ENCODE measurements at places on chromosomes 12 and 14.

- H3K27me3 ChIP-seq = no peaks in the 10 kb centered on the region
- no peak overlapping the region for H3K4me3 ChIP-seq
- no peak overlapping the region for H3K27ac ChIP-seq
- H3K36me3 ChIP-seq = no peaks in the 10 kb centered on the region
- H3K4me1 ChIP-seq = no peaks in the 10 kb centered on the region
Observed at GRCh38 chr12:89236237-89236636, 116.1 kb downstream of the DUSP6 start.

DNA sequence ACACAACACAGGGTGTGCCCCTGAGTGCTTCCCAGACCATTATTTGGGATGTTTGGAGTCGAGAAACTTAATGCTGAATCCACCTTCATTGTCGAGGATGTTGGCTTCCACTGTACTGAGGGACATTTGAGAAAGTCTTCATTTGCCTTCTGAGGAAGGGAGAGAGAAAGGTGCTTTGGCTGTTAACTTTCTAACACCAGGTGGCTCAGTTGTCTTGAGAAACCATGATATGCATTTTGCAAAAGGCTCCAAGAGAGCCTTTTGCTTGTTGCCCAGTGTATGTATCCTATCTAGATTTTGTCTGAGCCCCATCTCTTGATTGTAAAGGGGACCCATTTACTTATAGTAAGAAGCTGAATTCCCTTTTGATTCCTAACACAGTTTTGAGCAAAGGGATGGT, 28.6 kb upstream of the NRXN3 start:
- no peaks in the 10 kb centered on the region for H3K36me3 ChIP-seq
- H3K4me3 ChIP-seq = no peak overlapping the region
- no peaks in the 10 kb centered on the region for H3K4me1 ChIP-seq
- no peak for DNase-seq
- no peak overlapping the region for H3K27ac ChIP-seq
- H3K27me3 ChIP-seq = no peaks in the 10 kb centered on the region

- H3K4me3 ChIP-seq = no peak overlapping the region
- H3K27me3 ChIP-seq = no peaks in the 10 kb centered on the region
- H3K4me1 ChIP-seq = no peaks in the 10 kb centered on the region
- H3K27ac ChIP-seq = no peak overlapping the region
Observed at GRCh38 chr12:131266591-131267467, 313.1 kb downstream of the ADGRD1 start.

DNA sequence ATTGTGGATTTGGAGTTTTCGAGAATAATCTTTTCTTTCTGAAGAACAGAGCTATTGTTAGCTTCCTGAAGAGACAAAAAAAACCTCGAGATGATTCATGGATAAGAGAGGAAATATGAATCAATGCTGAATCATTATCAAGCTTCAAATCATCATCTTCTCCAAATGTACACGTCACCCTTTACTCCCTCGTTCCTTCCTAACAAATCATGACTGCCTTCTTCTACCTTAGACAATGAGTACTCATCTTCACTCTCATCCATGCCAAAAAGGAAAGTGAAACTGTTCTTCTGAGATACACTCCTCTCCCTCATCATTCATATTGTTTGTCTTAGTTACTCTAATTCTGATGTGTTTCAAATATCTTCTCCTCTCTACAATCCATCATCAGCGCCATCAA, 1115.8 kb upstream of the ATXN7L3B start:
- DNase-seq = no peak
- no peak overlapping the region for H3K4me3 ChIP-seq
- H3K4me1 ChIP-seq = no peaks in the 10 kb centered on the region
- H3K36me3 ChIP-seq = no peaks in the 10 kb centered on the region

DNA sequence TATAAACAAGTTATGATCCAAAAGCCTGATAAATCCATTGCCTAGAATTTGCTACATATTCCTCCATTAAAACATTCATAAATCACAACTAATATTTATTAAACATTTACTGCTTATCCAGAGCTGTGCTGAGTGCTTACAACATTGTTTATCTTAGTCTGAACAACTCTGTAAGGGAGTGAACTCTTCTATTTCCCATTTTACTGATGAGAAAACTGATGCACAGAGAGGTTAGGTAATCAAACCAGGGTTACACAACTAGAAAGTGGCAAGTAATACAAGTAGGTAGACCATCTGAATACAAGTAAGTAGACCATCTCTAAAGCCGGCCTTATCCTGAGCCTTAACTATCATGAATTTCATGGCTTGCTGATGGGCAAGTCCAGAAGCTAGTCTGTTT, 39.5 kb downstream of the WASHC3 start:
- H3K27ac ChIP-seq = no peak overlapping the region
- no peaks in the 10 kb centered on the region for H3K4me1 ChIP-seq
- no peak for DNase-seq
- peaks cover 35% of the 10 kb centered on the region for H3K36me3 ChIP-seq
- H3K27me3 ChIP-seq = no peaks in the 10 kb centered on the region

DNA sequence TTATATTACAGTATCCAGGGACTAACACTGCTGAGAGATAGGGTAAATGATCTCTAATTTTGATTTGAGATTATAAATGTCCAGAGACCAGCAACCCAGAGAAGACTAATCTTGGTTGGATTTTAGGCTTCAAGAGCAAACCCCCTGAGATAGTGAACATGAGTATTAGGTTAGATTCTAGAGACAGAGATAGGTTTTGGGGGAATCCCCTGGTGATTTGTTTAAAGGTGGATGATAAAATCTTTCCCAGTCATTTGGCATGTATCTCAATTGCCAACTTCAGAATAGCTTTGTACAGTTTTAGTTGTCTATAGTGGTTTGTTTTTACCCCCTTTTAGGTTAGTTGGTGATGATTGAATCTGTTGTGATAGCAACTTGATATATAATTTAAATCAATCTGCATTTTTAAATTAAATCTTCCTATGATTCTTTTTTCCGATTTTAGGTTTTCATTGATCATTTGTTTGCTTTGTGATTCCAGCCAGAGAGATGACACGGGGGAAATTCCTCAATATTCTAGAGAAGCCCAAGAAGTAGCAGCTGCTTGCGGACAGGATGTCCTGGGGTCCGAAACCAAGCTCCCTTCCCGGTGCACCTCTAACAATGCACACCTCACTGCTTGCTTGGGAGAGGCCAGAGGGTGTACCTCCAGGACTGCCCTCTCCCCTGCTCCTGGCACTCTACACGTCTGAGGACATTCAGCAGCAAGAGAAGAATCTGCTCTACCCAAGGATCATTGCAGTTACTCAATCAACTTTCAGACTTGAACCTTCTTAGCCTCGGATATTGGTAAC, 40.6 kb upstream of the VSX2 start:
- no peaks in the 10 kb centered on the region for H3K27me3 ChIP-seq
- H3K36me3 ChIP-seq = peaks cover 28% of the 10 kb centered on the region
- no peak overlapping the region for H3K4me3 ChIP-seq
- no peak overlapping the region for H3K27ac ChIP-seq
- H3K4me1 ChIP-seq = no peaks in the 10 kb centered on the region

DNA sequence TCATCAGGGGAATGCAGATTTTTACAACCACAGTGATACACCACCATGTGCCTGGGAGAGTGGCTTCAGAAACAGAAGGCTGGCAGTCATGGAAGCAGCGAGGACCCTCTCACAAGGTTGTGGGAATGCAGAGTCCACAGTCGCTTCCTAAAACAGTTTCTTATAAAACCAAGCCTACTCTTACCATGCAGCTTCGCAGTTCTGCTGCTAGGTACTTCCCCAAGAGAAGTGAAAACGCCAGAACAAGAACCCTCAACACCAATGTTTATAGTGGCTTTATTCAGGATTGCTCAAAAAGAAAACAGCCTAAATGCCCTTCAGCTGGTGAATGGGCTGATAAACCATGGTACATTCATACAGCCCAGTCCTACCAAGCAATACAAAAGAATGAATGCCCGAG, 87.2 kb downstream of the DDX51 start:
- H3K27ac ChIP-seq = no peak overlapping the region
- DNase-seq = no peak
- H3K36me3 ChIP-seq = peaks cover 54% of the 10 kb centered on the region
- H3K4me1 ChIP-seq = no peaks in the 10 kb centered on the region
- H3K4me3 ChIP-seq = no peak overlapping the region
- no peaks in the 10 kb centered on the region for H3K27me3 ChIP-seq

DNA sequence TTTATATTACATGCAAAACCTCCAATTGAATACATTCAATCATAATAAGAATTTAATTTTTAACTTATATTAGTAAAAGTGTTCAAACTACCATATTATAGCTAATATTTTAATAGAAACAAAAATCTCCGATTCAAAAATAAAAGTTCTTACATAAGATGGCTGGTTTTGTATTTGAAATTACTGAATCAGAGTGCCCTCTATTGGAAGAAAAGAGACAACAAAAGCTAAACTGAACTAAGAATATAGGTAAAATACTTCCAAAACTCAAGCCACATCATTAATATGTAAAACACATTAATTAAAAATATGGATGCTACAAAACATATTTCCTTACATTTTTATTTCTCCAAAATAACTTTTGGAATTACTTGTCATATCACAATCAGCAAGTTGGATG, 120.3 kb downstream of the GARIN6 start:
- H3K36me3 ChIP-seq = no peaks in the 10 kb centered on the region
- H3K27ac ChIP-seq = no peak overlapping the region
- no peaks in the 10 kb centered on the region for H3K27me3 ChIP-seq
- H3K4me3 ChIP-seq = peak overlapping the region; percentile 31

- H3K27ac ChIP-seq = no peak overlapping the region
- DNase-seq = no peak
- H3K27me3 ChIP-seq = peaks cover 9% of the 10 kb centered on the region
- peaks cover 16% of the 10 kb centered on the region for H3K4me1 ChIP-seq
- no peak overlapping the region for H3K4me3 ChIP-seq
- H3K36me3 ChIP-seq = no peaks in the 10 kb centered on the region
Observed at GRCh38 chr14:99213101-99213500, 58.9 kb downstream of the BCL11B start.

DNA sequence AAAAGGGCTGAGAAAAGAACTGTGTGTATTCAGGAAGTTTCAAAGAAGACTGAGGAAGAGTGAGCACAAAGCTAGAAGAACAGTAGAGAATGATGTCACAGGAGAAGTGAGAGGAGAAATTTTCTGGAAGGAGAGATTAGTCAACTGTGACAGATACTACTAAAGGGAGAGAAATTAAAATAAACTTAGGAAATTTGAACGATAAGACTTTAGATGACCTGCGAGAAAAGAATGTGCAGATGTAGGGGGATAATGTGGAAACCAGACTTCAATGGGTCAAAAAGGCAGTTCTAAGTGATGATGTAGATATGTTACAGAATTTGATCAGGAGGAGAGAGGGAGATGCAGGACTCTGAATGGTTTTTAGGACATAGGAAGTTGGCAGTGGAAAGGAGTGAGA, 287.4 kb downstream of the SYT1 start:
- no peaks in the 10 kb centered on the region for H3K27me3 ChIP-seq
- no peak for DNase-seq
- no peak overlapping the region for H3K27ac ChIP-seq
- H3K4me1 ChIP-seq = no peaks in the 10 kb centered on the region
- H3K36me3 ChIP-seq = no peaks in the 10 kb centered on the region
- no peak overlapping the region for H3K4me3 ChIP-seq

- H3K27ac ChIP-seq = no peak overlapping the region
- H3K4me3 ChIP-seq = no peak overlapping the region
- no peaks in the 10 kb centered on the region for H3K36me3 ChIP-seq
Observed at GRCh38 chr12:93116632-93117031, 187.5 kb upstream of the EEA1 start.

DNA sequence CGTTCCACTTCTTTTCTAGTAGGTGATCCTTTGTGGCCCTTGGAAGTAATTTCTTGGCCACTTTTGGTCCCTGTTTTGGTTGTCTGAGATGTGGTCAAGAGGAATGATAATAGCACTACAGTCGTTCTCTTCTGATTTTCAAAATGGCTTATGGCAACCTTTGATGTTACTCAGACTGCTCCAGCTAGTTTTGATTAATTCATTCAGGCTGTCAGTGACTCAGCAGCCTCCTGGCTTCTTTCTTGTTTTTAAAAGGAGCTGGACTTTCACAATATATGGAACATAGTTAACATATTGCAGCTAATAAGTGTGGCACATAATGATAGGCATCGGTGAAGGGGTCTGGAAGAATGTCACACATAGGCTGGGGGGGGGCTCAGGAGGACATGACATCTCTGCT, 47.3 kb downstream of the WDR20 start:
- H3K27ac ChIP-seq = no peak overlapping the region
- H3K4me1 ChIP-seq = peaks cover 33% of the 10 kb centered on the region
- no peaks in the 10 kb centered on the region for H3K27me3 ChIP-seq
- no peak overlapping the region for H3K4me3 ChIP-seq
- no peak for DNase-seq

- DNase-seq = no peak
- no peak overlapping the region for H3K4me3 ChIP-seq
- H3K27me3 ChIP-seq = peaks cover 14% of the 10 kb centered on the region
- H3K36me3 ChIP-seq = no peaks in the 10 kb centered on the region
- no peak overlapping the region for H3K27ac ChIP-seq
Observed at GRCh38 chr14:65191716-65192115, 89.4 kb upstream of the MAX start.

DNA sequence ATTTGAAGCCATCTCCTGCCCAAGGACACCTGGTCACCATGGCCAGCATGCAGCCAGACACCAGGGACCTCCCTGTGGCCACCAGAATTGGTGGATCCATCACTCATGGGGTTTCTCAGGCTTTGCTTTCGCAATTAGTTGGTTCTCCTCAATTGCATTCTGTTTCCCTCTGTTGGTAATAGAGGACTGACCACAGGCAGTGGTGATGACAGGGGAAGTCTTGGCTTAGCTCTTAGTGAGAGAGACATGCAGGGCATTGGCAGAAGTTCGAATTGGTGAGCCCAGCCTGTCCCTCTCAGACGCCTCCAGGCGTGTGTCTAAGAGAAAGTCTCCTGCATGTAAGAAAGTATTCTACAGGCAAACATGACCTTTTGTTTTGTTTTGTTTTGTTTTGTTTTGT, 21.3 kb downstream of the HCAR2 start:
- no peaks in the 10 kb centered on the region for H3K4me1 ChIP-seq
- H3K27ac ChIP-seq = no peak overlapping the region
- no peak overlapping the region for H3K4me3 ChIP-seq
- H3K36me3 ChIP-seq = no peaks in the 10 kb centered on the region

GRCh38 chr14:64324461-64324860, 30.3 kb upstream of the ESR2 start:
- H3K4me3 ChIP-seq = no peak overlapping the region
- no peaks in the 10 kb centered on the region for H3K4me1 ChIP-seq
- no peaks in the 10 kb centered on the region for H3K27me3 ChIP-seq
- H3K27ac ChIP-seq = no peak overlapping the region
- H3K36me3 ChIP-seq = no peaks in the 10 kb centered on the region
- no peak for DNase-seq

Data from tibial artery (tissue), 4 donors.